ENCODE measurements at places on chromosomes 6 and 20.
A peak's percentile ranks its signal among the peaks of the same experiment; 100 is the strongest.

DNA sequence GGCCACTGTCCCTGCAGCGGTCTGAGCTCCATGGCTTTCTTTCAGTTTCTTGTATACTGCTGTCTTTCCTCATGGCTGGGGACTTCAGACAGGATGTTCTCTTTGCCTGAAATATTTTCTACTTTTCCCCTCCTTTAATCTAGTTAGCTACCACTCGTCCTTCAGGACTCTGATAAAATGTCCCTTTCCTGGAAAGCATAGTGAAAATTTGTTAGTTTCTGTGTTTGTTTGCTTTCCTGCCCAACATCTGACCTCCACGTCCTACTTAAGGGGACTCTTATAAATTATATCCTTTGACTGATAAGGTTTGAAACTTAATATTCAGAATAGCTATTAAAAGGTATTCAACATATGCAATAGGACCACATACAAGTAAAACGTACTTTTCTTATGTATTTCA, 48.8 kb upstream of the KLHL31 start:
- no peak for DNase-seq

- DNase-seq: no peak
Measured at GRCh38 chr20:61510778-61511330, 258.8 kb downstream of the CDH4 start.

GRCh38 chr20:17043323-17043722, 183.5 kb upstream of the PCSK2 start:
- DNase-seq: no peak

- peak; percentile 39 for DNase-seq
Measured at GRCh38 chr6:131755597-131755996, 44.8 kb upstream of the CTAGE9 start.

- no peak for DNase-seq
Measured at GRCh38 chr6:113662093-113662665, 195.0 kb upstream of the MARCKS start.

- DNase-seq: peak; percentile 89
Measured at GRCh38 chr6:100228834-100229441, 234.9 kb upstream of the MCHR2 start.

- no peak for DNase-seq
Measured at GRCh38 chr6:52510213-52510562, 66.7 kb downstream of the TRAM2 start.

DNA sequence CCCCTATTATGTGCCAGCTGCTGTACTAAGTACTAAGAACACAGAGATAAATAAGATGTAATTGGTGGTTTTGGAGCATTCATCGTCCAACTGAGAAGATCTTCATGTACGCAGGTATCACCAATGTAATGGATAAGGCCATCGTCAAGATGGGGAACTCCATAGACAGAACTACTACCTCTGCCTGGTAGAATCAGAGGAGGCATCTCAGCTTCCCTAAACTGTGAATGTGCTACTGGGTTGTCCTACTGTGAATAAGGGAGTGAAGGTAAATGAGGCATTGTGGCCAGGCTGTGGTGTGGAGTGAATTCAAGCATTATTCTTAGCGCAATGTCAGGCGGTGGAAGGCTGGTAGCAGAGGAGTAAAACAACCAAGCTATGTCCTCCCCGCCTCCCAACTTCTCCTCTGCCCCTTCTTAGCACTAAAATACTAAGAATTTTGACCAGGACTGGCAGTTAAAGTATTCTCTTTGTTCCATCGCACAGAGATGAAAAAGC, 68.2 kb downstream of the TBC1D7 start:
- DNase-seq: no peak

- DNase-seq: no peak
Measured at GRCh38 chr20:8209061-8209460, 77.0 kb downstream of the PLCB1 start.

GRCh38 chr20:4726710-4727397, 5.1 kb downstream of the PRND start:
- DNase-seq: peak; percentile 62

DNA sequence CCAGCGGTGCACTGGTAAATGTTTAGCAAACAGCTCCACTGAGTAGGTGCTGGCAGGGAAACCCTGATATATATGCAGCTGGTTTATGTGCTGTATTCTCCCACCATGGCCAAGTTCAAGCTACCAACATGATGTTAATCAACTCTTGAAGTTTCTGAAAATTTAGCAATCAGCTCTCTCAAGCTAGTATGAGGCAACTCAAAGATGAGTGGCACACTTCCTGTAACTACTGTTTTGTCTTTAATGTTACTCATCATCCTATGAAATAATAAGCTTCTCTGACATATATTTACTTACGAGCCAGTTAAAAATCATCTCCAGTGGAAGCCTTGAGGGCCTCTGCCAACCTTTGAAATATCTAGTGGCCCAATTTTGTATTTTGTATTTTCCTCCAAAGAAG, 54.7 kb downstream of the TRMT6 start:
- no peak for DNase-seq

GRCh38 chr20:11445161-11445560, 472.5 kb upstream of the BTBD3 start:
- no peak for DNase-seq

- DNase-seq: no peak
Measured at GRCh38 chr6:135108692-135109091, 54.1 kb upstream of the HBS1L start.

DNA sequence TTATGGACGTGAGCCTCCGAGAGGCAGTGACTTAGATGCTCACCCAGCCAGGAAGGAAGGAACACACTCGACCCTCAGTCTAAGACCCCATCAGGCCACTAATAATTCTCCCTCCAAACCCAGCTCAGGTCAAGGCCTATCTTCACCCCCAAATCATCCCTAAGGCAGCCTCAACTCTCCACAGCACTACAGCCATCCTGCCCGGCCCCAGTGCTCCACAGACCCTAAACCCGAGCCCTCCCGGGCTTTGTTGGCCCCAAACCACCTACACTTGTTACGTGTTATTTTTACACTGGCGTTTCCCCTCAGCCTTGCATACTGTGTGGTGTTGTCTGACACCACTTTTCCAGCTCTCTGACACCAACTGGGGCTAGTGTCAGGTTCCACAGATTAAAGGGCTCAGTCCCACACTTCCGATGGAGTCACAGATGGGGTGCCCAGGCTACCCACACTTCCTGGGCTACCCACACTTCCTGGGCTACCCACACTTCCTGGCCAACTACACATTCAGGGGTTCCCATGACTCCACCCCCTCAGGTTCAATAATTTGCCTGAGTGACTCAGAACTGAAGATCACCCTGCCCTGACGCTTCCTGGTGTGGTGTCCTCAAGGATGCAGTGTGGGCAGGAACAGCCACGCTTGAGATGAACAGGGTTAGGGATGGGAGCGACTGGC, 25.3 kb downstream of the RBCK1 start:
- peak; percentile 34 for DNase-seq

GRCh38 chr20:5090191-5090590, 29.6 kb downstream of the PCNA start:
- no peak for DNase-seq

Measured in RKO (cell line).